CD4-positive, alpha-beta T cell treated with Interleukin-10 for 1 hour (primary cell): ENCODE measurements at places on chromosomes 11 and 22.

DNA sequence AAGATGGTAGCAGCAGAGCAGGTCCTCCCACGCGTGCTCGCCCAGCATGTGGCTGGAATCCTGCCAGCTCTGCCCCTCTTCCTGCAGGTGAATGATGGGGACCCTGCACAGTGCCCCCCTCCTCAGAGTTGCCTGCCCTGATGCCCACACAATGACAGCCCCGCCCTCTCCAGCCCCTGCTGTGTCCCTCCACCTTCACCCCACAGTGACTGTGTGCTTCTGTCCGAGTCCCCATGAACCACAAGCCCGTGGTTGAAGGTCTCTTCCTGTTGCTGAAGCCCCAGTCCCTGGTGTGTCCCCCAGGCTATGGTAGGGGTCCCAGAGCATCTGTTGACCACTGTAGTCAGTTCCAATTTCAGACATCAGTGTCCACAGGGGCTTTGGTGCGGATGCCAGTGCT, 71.0 kb downstream of the BRD1 start:
- no peak for DNase-seq

GRCh38 chr11:76410851-76411357, 29.8 kb downstream of the GVQW3 start:
- DNase-seq, result no peak

DNA sequence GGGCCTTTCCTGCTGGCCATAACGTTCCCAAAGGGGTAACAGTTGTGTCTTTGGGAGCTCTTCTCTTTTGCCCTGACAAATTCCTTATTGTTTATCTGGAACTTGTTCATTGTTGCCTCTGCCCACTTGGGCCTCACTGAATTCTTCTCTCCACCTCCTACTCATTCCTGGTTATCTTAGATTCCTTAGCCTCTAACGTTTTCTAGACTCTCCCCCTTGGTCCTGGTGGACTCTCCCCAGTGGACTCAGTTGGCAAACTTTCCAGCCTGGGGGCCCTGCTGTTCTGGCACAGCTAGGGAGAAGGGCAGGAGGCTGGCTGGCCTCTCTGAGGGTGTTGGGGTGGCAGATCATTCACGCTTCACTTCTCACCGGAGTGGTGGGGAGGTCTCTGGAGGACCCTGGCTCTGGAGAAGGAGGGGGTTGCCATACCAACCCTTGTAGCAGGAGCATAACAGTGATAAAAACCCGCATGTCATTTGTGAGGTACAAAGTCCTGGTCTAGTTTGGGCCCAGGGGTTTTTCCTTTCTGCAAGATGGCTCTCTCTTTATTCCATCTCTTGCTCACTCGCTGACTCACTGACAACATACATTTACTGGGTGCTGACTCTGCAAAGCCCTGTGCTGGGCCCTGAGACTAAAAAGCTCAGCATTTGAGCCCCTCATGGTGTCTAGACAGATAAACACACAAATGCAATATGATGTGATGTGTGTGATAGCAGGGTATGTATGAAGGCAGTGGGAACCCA, 39.7 kb downstream of the YWHAH start:
- no peak for DNase-seq

DNA sequence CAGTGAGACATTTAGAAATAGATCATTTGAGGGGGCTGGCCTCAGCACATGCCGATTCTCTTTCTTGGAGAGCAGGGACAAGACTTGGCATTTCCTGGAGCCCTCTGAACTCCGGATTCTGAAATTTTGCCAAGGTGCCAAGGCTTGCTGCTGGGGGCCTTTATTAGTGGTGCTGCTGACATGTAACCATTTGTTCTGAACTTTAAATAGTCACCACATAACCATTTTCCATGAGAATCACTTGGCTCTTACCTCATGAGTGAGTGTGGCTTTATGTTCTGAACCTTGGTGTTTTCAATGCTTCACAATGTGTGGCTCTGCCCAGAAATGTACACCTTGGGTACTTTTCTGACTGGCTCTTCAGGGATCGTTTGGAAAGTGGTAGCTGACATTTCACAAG, 33.3 kb downstream of the SYT13 start:
- no peak for DNase-seq

DNA sequence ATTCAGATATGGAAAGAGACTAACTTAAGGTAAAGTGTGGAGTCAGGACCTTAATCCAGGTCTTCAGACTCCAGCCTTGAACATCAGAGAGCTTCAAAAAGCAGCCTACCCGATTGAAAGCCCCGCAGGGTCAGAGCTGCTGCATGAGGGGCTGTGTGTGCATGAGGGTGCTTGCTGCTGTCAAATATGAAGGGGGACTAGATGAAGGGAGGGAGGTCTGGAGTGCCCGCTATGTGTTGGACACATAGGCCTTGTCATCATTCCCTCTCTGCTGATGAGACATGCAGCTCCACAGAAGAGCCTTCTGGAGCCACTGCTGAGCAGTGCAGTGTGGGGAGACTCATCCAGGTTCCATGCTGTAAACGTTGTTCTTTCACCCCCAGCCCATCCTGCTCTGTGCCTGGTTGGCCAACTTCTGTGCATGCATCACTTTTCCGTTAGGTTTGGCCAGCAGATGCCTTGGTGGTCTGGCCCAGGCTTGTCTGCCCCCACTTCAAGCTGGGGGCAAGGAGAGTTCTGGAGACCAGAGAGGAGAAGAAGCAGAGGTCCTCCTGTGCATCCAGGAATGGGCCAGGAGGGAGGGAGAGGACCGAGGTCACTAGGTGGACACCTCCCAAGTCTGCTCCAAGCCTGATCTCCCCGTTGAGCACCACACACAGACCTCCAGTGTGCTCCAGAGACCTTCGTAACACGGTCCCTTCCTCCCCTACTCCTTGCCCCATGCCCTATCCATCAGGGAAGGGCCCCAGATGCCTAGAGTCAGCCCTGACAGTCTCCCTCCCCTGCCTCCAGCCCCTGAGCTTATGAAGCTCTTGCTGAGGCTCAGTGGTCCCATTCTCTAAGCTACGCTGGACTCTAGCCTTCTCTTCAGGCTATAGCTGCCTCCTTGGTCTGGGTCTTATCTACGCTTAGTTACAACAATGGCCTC, 32.0 kb downstream of the LRRC32 start:
- DNase-seq, result no peak

- DNase-seq, result no peak
Observed at GRCh38 chr11:43447151-43447550, 88.4 kb downstream of the TTC17 start.

DNA sequence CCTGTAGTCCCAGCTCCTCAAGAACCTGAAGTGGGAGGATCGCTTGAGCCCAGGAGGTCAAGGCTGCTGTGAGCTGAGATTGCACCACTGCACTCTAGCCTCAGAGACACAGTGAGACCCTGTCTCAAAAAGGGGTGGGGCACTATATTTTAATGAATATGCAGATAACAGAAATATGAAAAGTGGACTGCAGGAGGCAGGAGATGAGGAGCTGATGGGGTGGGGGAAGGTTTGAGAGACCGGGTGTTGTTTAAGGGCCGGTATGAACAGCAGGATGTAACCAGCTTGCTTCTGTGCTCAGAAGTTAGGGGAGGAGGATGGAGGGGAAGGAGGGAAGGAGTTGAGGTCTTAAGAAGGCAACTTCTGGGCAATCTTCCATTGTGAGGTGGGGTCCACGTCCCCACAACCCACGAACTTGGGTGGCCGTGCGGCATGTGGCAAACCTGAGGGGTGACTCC, 1.3 kb upstream of the B4GALNT4 start:
- no peak for DNase-seq

DNA sequence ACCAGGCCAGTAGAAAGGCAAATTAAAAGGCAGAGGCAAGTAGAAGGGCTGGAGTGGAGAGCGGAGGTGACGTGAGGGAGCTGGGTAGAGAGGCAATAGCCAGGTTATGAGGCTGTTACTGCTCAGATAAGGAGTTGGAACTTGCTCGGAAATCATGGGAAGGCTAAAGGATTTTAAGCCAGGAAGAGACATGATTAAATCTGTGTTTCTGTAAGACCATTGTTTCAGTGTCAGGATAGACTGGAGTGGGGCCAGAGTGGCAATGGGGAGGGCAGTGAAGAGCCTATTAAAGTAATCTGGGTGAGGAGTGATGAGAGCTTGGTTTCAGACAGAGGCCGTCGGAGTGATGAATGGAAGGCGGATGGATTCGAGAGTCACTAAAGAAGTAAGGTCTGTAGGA, 39.0 kb downstream of the GRAMD1B start:
- no peak for DNase-seq

GRCh38 chr11:69947793-69948255, 128.6 kb upstream of the FGF3 start:
- no peak for DNase-seq

DNA sequence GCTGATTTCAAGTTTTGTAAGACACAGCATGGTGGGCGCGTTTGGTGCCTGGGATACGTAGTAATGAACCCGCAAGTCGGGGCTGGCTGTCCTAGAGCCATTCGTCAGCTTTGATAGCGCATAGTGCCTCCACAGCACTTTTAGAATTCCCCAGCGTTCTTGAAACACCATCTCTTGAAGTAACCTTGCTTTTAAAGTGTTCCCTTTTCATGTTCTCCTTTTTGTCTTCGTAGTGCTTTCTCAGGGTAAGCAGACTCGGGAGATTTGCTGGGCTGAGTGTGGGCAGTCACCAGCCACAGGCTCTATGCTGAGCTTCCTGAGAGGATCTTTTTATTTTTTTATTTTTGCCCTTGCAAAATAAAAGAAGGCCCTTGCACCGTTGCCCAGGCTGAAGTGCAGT, 39.6 kb upstream of the CTTN start:
- DNase-seq, result no peak

- no peak for DNase-seq
Observed at GRCh38 chr11:110928391-110928790, 216.2 kb upstream of the ARHGAP20 start.

GRCh38 chr22:22710719-22711531, 66.5 kb downstream of the GGTLC2 start:
- DNase-seq, result peak; percentile 73

GRCh38 chr11:65886826-65887722, 1.2 kb downstream of the FIBP start:
- no peak for DNase-seq

DNA sequence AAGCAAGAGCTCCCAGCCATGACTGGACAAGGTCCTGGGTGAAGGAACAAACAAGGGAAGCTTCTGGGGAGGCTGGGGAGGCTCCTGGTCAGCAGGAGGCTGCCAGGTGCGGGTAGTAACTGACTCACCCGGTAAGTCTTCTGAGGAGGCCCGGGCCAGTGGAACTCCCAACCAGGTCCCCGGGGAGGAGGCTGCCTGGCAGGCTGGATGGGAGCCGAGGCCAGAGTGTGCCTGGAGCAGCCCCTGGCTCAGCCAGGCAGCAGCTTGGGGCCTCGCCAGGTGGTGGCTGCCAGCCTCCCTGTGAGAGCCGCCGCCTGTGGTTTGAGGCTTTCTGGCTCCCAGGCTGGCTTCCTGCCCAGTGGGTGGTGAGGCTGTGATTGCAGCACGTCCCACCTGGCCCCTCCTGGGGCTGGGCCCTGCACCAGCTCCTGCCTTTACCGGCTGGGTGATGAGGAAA, 46.2 kb downstream of the IGF2 start:
- peak; percentile 60 for DNase-seq

DNA sequence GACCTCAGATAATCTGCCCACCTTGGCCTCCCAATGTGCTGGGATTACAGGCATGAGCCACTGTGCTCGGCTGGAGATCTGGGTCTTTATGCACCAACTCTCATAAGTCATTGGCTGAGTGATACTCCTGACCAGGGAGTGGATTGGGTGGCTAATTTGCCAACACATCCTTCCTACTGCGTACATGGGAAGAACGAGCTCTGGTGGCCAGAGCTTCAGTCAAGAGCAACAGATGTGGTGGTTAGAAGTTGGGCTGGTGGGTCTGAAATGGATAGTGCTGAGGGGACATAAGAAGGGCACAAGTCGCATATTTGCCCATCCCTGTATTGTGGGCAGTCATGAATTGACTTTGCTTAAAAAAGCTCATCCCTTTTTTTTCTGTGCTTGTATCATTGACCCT, 74.1 kb upstream of the AMPD3 start:
- no peak for DNase-seq

DNA sequence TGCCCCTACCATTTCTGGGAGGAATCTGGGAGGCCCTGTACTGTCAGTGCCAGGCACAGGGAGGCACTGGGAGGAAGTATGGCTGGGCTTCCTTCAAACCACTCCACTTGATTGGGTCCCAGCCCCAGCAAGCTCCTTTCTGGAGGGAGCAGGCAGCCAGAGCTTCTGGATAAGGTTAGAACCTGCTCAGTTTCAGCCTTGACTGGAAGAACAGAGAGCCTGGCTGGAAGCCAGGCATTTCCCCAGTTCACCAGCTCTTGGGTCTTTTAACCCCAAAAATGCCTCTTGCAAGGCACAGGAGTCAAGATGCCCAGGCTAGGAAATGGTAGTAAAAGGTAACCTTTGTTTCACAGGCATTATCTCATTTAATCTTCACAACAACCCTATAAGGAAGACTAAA, 9.0 kb upstream of the KCTD14 start:
- no peak for DNase-seq

DNA sequence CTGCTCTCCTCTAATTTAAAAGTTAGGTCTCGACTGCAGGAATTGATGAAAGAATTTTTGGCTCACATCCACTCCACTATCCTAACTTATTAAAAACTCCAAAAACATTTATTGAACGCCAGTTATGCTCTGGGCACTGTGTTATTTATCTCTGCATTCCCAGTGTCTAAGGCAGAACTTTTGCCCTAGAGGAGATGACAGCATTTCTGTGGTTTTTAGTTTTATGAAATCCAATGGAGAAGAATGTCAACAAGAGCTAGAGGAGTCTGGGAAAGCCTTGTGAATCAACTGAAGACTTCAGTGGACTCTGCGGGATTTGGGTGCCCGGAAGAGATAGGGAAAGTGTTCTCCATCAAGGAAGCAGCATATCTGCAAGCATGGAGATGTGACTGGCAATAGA, 217.0 kb upstream of the PGR start:
- no peak for DNase-seq

DNA sequence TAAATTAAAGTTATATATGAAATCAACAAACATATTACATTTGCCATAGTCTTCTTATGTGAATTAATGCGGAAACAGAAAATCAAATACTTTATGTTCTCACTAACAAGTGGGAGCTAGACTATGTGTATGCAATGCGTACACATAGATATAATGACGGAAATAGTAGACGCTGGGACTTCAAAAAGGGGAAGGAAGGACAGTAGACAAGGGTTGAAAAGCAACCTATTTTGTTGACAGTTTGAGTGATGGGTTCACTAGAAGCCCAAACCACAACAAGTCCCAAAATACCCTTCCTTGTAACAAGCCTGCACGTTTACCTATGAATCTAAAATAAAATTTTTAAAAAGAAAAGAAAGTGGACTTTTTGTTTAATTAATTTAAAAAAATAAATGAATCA, 430.8 kb upstream of the CNTN5 start:
- no peak for DNase-seq

DNA sequence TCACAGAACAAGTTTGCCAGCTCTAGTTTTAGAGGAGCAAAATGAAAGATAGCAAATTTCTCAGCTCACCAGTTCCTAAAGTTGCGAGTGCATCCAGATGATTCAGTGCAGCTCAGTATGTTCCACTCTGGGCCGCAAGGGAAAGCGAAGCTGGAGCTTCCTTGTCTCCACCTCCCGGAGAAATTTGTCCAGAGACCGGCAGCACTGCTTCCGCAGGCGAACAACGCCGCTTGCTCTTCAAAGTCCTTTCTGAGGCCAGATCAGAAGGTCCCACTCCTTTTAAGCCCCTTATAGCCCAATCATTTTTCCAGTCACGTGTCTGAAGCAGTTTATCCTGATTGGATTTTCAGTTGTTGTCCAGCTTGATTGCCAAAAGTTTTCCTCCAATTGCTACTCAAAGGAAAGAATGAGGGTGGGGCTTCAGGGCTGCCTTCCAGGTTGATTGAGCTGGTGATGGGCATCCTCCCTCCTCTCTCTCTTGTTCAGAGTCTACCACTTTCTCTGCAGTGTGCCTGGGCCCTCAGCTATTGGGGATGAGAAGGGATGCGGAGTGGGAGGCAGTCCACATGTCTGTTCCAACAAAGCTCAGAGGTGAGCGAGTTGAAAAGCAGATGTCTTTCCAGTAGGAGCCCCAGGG, at the start of gene ZNF280A:
ZNF280A (minus strand) TSS at position 251 of the 637 bp plus-strand sequence. CDS start 4,640 bp downstream, outside the sequence.
- DNase-seq, result no peak
